ENCODE measurements at places on chromosomes 13 and 19.

GRCh38 chr13:42834946-42835345, 53.6 kb downstream of the FAM216B start:
- DNase-seq = no peak

DNA sequence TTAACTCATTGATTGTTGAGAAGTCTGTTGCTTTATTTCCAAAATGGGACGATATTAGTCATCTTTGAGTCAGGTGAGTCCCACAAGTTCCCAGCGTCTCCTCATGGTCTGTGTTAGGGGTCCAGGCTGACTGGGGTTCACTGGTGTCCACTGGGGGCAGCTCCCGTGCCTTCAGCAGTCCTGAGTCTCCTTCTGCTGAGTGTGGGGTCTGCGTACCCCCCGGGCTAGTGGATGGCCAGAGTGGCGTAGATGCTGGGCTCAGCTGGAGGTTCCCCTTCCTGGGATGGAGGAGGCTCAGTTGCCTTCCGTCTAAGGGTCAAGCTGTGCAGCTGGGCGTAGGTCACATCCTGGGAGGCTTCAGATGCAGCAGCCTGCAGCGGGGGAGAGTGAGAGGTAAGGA, 5.9 kb downstream of the LILRB3 start:
- DNase-seq = no peak

- no peak for DNase-seq
Observed at GRCh38 chr13:113353254-113353653, 10.7 kb downstream of the GRTP1 start.

GRCh38 chr13:44385401-44385800, 11.8 kb downstream of the SERP2 start:
- no peak for DNase-seq

DNA sequence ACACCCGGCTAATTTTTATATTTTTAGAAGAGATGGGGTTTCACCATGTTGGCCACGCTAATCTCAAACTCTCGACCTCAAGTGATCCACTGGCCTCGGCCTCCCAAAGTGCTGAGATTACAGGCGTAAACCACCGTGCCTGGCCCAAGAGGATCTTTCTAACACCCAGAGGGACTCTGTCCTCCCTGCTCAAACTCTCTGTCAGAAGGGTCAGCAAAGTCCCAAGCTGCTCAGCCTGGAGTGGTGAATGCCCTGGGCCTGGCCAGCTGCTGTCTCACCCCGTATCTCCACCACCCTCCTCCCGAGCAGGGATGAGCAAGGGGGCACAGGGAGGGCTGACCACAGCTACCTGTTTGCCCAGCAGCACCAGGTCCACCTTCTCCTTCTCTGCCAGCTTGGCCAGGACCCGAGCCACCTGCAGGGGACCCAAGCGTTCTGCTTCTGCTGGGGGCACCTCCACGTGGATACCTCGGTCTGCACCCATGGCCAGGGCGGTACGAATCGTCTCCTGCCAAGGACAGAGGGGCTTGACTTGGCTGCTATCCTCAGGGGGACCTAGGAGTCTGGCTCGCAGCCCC, 10.9 kb upstream of the VSIG10L start:
- no peak for DNase-seq

DNA sequence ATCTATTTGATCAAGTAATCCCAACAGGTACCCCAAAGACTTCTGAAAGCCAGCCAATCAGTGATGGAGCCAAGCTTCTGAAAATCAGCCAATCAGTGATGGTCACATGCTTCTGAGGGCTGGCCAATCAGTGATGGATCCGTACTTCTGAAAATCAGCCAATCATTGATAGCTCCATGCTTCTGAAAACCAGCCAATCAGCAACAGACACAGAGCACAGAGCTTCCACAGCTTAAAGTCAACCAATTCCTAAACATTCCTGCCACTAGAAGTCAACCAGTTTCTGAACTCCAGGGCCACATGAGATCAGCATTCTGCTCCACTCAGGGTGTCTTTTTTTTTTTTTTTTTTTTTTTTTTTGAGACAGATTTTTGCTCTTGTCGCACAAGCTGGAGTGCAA, 8.2 kb upstream of the HSD17B14 start:
- no peak for DNase-seq

DNA sequence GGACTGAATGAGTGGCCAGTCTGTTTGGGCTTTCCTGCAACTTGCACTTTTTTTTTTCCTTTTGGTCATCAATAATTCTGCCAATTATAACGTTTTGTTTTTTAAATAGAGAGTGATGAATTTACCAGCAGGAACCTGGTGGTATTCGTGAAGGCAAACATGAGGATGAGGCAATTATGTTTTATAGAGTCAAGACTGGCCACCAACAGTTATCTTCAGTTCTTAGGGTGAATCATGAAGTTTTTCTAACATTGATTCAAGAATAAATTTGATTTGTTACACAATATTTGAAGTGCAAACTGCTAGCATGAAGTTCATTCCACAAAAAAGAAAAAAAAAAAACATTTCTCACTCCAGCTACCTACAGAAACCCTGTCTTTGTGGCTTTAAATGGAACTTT, 244.5 kb downstream of the SPRY2 start:
- no peak for DNase-seq

- no peak for DNase-seq
Observed at GRCh38 chr13:100620792-100621191, 32.2 kb upstream of the GGACT start.

DNA sequence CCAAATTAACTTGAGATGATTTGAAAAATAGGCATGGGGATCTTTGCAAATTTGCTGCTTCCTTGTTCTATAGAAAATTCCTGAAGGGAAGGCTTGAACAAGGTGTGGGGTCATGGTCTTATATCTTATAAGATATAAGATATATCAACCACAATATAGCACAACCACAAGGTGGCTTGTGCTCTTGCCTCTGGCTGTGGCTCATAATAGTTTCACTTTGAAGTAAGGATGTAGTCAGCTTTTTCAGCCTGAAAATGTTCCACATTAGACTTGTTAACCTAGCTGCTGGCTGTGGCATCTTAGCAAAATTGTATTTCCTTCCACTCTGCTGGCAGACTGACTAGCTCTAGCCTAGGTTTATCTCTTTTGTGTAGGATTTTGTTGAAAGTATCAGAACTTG, 169.7 kb downstream of the KLF5 start:
- DNase-seq = no peak

DNA sequence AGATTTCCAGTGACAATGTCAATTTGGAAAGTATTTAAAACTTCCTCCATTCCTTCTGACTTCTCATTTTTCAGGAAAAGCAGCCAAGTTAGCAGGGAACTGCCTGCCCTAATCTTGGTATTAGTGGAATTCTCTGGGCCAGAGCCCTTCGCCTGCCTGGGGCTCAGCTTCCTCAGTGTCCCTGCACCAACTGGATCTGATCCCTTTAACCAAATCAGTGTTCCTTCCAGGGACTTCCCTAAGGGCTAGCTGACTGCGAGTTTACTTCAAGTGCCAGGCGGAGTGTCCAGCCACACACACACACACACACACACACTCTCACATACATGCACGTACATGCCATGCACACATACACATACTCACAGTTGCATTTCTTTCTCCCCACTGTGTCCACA, 20.0 kb downstream of the RAB20 start:
- DNase-seq = no peak
